ENCODE measurements at places on chromosomes 12 and 14.

GRCh38 chr12:57342207-57342691 lies 88.6 kb downstream of the R3HDM2 start:
- no peak for DNase-seq

DNA sequence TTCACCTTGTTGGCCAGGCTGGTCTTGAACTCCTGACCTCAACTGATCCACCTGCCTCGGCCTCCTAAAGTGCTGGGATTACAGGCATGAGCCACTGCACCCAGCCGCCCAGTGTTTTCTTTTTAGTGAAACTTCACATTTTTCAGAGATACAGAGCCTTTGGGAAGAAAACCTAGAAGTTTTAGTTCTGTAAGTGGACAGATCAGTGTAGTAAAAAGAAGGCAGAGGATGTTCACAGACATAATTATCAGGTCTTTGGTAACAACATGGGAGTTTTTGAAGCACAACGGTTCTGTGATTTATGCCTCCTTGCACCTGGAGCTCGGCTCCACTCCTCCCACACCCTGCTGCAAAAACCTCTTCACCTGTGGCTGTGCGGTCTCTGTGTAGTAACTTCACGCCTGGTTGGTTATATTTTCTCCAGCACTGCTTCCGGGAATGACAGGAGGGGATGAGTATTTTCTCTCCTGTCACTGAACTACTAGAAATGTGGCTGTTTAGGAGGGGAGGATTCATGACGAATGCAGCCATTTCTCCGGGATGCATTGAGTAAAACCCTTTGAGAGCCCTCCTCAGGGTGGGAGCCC lies 67.0 kb downstream of the ARF6 start:
- DNase-seq = no peak

DNA sequence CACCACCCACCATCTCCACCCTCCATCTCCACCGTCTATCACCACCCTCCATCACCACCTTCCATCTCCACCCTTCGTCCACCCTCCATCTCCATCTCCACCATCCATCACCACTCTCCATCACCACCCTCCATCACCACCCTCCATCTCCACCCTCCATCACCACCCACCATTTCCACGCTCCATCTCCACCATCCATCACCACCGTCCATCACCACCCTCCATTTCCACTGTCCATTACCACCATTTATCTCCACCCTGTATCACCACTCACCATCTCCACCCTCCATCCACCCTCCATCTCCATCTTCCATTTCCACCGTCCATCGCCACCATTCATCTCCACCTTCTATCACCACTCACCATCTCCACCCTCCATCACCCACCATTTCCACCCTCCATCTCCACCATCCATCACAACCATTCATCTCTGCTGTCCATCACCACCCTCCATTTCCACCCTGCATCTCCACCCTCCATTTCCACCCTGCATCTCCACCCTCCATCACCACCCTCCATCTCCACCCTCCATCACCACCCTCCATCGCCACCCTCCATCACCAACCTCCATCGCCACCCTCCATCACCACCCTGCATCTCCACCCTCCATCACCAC lies 6.1 kb upstream of the CEP170B start:
- no peak for DNase-seq

- DNase-seq = no peak
Observed at GRCh38 chr14:50113381-50114035, 2.9 kb downstream of the VCPKMT start.

DNA sequence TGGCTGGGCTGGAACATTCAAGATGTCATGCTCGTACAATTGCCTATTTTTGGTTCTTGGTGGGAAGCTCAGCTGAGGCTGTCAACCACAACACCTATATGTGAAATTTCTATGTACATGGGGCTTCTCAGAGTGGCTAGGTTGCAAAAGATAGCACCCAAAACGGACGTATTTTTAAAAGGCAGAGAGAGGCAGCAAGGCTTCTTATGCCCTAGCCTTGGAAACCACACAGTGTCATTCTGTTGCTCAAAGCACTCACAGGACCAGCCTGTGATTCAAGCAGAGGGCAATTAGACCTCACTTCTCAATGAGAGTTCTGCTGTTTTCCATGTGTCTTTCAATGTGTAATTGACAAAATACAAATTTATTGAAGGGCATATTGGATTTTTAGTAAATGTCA lies 134.0 kb downstream of the GXYLT1 start:
- no peak for DNase-seq

GRCh38 chr12:129941618-129942017 lies 37.8 kb upstream of the TMEM132D start:
- DNase-seq = no peak

DNA sequence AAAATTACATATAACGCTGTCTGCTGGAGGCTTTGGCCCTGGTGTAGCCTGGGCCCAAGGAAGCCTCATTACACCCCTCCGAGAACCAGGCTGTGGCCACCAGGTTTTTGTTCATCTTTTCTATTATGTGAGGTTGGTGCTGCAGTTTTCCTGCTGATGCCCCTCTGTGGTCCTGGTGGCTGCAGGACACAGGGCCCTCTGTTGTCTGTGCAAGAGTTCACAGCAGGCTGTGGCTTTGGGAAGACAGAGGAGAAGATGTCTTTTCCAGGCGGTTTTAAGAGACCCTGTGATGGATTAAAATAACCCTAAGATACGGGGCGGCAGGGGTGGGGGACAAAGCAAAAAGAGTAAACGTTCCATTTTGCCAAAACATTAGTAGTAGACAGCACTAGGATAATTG lies 121.5 kb downstream of the ADGRD1 start:
- no peak for DNase-seq

GRCh38 chr12:105706973-105707334 lies 376.5 kb downstream of the C12orf75 start:
- no peak for DNase-seq

GRCh38 chr12:108778053-108778452 lies 46.7 kb upstream of the CORO1C start:
- no peak for DNase-seq

DNA sequence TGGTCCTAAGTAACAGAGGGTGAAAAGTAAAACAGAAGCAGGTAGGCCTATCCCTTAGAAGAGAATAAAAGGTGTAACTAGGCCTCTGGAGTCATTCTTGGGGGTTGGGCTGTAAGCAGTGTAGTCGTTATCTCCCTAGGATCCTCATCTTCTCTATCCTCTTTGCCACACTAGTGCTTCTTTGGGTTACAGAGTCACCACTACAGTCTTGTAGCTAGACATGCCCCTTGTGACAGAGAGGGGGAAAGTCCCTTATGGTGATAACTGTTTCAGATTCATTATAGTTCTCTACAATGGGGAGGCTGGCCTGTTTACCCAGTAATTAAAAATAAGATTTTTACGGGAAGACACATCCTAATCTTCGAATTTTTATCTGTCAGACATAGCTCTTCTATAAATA lies 16.4 kb upstream of the SRP54 start:
- no peak for DNase-seq
